Globus pallidus (tissue), 1 donor: ENCODE measurements at places on chromosomes 13 and 19.

DNA sequence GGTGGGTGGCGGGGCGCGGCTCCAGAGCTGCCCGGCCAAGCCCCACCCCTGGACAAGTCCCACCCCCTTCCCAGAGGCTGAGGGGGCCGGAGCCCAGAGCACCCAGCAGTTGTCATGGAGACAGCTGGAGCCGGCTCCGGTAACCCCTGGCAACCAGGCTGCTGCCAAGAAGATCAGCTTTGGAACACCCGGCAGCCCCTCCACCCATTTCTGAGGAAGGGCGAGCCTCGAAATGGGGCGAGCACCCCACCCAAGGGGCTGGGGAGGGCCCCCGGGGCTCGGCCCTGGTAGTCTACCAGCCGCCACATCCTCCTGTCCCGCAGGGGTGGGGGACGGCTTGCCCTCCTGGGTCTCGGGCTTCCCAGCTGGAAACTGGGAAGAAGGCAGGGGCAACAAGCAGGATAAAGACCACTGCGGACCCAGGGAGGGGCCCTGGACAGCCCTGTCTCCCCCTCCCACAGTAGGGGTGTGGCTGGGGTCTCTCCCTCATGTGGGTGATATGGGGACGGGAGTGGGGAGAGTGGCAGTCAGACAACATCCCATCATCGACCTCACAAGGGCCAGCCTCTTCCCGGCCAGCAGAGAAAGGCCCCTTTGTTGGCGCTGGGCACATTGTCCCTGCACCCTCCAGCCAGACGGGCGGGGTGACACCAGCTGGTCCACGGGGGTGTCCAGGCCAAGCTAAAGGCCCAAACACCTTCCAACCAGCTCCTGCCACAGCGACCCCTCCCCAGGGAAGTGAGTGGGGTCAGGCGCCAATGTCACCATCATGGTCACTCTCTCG is 1.5 kb downstream of the CERS1 start:
- DNase-seq, result peak; percentile 98

DNA sequence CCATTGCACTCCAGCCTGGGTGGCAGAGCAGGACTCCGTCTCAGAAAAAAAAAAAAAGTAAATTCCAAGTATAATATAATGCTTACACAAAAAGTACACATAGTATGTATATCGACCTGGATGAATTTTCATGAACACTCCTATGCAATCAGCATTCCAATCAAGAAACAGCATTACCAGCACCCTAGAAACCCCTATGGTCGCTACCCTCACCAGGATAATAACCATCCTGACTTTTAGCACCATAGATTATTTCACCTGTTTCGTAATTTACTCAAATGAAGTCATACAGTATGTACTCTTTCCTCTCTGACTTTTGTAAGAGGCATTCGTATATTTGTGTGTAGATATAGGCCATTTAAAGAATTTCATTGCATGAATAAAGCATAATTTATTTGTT is 47.6 kb downstream of the PCDH8 start:
- no peak for DNase-seq

DNA sequence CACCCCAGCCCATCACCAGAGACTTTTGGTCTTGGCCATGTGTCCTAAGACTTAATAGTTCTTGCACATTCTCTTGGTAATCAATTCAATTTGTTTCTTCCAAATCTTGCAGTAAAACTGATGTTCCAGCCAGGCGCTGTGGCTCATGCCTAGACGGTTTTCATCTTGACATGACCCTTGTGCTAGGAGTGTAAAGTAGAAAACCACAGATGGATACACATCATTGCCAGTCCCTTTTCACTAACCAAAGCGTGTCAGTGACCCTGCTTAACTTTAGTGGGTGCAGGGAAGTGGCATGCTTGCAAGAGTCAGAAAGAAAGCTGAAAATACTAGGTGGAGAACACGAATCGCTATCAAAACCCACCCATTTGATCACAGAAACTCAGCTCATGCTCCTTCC is 18.0 kb upstream of the CD70 start:
- DNase-seq, result no peak

- no peak for DNase-seq
These were observed 92.1 kb downstream of the USP12 start for GRCh38 chr13:27079421-27079958.

DNA sequence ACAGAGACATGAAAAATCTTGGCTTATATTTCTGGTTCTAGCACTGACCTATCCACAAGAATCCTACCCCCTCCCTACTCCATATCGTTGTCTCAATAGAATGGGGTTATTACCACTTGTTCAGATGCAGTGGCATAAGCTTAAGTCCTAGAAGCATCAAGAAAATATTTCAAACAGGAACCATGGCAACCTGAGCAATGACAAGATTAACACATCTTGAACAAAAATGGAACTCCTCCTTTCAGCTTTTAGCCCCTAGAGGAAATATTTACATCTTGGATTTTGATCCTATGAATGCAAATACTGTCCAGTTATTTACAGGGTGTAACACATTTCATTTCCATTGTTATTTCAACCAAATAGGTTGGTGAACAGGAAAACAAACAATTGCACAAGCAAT is 46.1 kb upstream of the TSC22D1 start:
- DNase-seq, result no peak

DNA sequence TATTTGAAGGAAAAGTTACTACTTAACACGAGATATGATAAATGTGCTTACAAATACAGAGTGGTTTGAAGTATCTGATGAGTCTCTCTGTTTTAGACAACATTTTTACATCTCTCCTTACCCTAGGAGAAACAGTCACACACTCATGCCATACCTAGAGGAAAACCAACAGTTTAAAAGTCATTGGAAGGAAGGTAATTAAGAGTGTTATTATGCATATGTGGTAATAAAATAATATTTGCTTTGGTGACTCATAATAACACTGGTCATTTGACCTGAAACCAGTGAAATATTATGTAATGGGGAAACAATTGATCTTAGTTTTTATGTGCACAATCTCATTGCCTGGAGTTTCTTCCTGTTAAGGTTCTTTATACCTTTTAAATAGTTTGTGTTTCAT is 136.9 kb upstream of the SOX21 start:
- DNase-seq, result no peak

GRCh38 chr13:33519561-33520467 is 234.3 kb upstream of the STARD13 start:
- DNase-seq, result no peak

GRCh38 chr19:13138171-13138915 is 11.8 kb downstream of the STX10 start:
- no peak for DNase-seq

DNA sequence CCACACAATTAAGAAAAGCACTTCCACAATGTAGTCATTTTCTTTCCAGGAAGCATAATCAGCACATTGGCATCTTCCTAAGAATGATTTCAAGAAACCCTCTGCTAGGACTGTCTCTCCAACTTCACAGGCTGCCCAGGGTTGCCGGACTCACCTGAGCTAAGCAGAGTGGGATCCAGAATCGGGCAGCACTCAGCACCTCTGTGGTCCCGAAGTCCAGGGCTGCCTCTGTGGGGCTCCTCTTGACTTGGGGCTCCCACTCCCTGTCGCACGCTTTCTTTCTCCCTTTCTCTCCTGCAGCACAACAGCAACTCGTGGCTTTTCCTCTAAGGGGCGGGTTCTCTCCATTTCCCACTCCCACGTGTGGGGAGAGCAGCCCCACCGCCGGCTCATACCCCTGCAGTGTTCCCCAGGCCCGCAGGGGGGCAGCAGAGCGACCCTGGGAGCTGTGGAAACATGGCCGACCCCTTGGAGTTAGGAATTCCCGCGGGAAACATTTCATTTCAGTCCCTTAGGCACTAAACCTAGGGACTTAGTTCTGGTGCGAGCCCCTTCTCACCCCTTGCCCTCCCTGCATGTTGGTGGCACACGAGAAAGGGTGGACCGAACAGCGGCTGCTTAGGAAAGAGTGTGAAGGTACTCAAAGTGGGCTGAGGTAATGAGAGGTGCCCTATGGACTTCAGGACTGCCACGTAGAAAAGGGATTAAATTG is at the start of gene TMEM272:
Gene TMEM272 (minus strand): TSS at position 316 of the 712 bp plus-strand sequence. CDS start 6,647 bp downstream, outside the sequence.
- DNase-seq, result peak; percentile 37

- no peak for DNase-seq
These were observed 714 bp downstream of the NDFIP2 start for GRCh38 chr13:79481685-79482052.

DNA sequence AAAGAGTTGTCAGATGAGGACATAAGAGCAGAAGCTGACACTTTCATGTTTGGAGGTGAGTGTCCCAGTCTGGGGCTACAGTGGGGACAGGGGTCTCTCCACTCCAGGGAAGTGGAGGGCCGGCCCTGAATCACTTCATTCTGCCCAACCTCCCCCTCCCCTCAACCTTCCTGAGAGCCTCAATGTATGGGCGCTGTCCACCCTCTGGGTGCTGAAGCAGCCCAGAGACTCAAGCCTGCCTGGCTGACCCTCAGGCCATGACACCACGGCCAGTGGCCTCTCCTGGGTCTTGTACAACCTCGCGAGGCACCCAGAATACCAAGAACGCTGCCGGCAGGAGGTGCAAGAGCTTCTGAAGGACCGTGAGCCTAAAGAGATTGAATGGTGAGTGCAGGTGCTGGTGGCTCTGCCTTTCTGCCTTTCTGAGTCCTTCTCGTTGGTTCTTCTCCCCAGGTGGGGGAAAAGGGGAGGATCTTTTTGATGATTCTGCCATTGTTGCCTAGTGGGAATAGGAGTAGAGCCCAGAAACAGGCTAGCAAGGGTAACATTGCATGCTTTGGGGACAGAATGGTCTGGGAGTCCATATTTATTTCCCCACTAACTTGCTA is 8.8 kb downstream of the CYP4F8 start:
- DNase-seq, result no peak

- no peak for DNase-seq
These were observed 499.7 kb downstream of the COG6 start for GRCh38 chr13:40155201-40155600.

DNA sequence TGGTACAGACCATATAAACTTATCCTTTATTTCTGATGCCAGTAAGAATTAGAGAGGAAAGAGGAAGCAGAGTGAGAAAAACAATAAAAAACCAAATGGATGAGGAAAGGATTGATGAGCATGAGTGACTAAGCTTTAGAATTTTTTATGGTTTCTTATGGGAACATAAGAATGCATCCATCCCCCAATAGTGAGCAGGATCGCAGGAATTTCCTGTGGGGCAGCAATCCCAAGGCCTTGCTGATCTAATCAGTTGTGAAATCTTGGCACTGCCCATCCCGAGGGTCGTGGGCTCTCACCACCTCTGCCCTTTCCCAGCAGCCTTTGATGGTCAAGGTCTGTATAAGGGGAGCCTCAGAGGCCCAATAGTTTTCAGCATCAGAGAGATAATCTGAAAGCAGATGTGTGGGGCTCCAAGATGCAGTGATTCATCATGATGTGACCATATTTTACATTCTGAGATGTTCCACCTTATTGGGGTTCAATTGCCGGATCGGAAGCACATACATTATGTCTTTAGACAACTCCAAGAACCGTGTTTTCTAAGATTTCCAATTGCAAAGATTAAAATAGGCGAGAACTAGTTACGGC is 222.1 kb downstream of the DNAJC15 start:
- DNase-seq, result no peak

- DNase-seq, result no peak
These were observed 7.8 kb upstream of the CEACAM5 start for GRCh38 chr19:41700381-41701195.

DNA sequence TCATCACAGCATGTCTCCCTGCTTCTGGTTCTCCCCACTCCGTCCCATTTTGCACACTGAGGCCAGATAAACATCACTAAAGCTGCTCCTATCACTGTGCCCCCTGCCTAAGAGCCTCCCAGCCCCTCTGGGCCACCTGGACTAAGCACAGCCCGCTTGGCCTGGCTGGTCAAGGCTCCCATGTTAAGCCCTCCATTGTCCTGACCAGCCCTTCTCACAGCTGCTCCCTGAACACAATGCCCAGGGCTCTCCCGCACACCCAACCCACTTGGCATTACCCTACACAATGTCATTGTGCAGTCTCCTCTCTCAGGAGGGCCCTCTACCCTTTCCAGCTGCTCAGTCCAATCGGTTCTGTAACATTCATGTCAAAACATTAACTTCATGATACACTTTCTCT is 133.4 kb downstream of the NUFIP1 start:
- DNase-seq, result peak; percentile 7

GRCh38 chr19:55536951-55537740 is at the start of gene SBK2:
TSS of gene SBK2 (minus strand) at chr19:55537133. CDS start at chr19:55536294, 839 bp downstream.
- no peak for DNase-seq

GRCh38 chr13:98181111-98181815 is 4.2 kb upstream of the RNF113B start:
- no peak for DNase-seq

DNA sequence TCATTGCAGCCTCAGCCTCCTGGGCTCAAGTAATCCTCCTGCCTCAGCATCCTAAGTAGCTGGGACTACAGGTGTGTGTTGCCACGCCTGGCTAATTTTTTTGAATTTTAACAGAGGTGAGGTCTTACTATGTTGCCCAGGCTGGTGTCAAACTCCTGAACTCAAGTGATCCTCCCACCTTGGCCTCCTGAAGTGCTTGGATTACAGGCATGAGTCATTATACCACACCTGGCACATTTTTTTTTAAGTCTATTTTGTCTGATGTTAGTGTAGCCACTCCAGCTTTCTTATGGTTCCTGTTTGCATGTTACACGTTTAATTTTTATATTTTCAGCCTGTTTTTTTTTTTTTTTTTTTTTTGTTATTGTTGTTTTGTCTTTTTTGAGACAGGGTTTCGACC is 24.8 kb downstream of the KDM4B start:
- no peak for DNase-seq

GRCh38 chr19:35801828-35802227 is 10.8 kb downstream of the PRODH2 start:
- no peak for DNase-seq

DNA sequence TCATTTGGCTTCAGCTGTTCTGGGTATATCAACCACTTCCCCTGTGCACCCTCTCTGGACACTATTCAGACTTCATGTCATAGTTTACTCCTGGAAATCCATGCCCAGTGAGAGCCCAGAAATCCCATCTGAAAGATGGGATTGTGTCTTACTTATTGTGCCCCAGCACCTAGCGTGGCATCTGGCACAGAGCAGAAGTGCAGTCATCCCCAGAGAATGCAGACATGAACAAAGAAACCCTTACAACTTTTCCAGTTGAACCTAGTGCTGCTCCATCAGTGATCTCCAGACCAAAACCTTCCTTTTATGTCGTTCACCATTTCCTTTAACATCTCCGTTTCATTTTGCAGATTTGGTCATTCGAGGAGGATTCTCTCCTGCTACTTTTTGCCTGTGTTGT is 60.6 kb downstream of the MBNL2 start:
- DNase-seq, result no peak

DNA sequence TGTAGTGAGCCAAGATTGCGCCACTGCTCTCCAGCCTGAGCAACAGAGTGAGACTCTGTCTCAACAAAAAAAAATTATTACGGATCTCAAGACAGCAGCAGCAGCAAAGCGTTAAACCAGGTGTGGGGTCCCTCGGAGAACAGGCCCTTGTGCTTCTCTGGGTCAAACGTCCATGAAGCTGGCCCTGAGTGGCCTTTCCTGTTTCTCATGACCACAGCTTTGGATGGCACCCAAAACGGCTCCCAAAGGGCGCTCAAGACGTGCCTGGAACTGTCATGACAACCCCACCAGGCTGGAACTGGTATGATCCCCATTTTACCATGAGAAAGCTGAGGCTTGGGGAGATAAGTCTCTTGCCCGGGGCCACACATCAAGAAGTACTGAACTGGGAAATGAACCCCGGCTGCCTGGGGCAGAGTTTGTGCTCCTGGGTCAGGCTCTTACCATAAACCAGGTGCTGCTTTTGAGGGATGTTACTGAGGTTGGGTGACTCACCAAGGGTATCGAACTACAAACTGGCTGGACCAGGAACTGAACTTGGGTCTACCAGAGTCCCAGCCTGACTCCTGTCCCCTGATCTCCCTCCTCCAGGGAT is 11.6 kb upstream of the SAMD1 start:
- no peak for DNase-seq
